ENCODE measurements at places on chromosomes 16 and 17.

DNA sequence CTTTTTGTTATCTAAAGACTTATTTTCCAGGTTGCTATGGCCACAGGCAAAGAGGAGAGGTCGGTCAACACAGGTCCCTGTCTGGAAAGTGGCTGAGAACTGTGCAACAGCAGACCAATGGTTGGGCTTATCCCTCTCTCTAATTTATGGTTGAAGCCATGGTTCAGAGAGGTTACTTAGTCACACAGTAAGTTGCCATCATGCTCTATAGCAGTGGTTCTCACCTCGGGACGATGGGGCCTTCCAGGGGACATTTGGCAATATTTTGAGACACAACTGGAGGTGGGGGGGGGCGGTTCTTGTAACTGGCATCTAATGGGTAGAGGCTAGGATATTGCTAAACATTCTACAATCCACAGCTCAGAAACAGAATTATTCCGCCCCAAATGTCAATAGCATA lies 842 bp upstream of the LDAF1 start:
- no peak for DNase-seq

DNA sequence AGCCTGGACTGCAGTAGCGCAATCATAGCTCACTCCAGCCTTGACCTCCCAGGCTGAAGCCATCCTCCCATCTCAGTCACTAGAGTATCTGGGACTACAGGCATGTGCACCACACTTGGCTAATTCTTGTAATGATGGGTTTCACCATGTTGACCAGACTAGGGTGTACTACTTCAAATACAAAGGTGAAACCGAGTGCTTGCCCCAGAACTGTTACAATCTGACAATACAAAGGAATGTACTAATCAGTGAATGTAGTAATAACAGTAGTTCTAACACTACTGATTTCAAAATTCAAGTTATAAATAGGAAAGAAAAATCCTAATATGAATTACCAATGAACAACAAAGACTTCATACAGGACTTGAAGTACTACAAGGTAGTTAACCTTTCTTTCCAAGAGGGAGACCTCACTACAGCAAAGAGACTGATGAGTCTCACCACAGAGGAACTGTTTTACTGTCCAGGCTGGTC lies 24.4 kb downstream of the CRK start:
- no peak for DNase-seq

- DNase-seq = no peak
Observed at GRCh38 chr17:19939993-19940721, 37.5 kb downstream of the AKAP10 start.

- no peak for DNase-seq
Observed at GRCh38 chr17:13154930-13155329, 137.1 kb upstream of the ELAC2 start.

DNA sequence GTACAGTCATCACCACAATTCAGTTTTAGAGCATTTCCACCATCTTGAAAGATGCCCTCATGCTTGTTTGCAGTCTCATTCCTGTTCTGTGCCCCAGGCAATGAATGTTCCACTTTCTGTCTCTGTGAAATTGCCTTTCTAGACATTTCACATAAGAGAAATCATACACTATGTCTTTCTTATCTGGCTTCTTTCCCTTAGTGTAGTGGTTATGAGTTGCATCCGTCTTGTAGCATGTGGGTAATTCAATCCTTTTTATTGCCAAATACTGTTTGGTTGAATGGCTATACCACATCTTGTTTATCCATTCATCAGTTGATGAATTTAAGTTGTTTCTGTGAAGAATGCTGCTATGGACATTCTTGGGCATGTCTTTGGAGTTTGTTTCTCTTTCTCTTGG lies 132.5 kb upstream of the PLCG2 start:
- no peak for DNase-seq

- DNase-seq = no peak
Observed at GRCh38 chr17:17474341-17474740, 2.5 kb upstream of the MED9 start.

GRCh38 chr17:55742272-55743102 lies 8.4 kb upstream of the PCTP start:
- DNase-seq = no peak

DNA sequence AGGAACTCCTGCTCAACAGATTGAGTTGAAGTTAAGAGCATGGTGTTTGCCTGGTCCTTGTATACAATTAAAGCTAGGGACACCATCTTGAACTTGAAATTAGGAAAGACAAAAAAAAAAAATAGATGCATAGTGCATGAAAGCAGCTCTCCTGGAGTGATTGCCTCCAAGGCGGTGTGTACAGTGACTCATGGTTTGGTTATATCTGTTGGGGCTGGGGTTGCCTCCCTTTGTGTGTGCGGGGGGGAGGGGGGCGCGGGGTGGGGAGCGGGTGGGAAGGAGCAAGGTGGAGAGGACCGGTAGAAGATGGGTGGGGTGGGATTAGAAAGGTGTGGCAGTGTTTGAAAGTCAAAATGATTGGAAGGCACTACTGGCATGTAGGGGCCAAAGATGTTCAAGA lies 3.4 kb downstream of the TMED6 start:
- no peak for DNase-seq

DNA sequence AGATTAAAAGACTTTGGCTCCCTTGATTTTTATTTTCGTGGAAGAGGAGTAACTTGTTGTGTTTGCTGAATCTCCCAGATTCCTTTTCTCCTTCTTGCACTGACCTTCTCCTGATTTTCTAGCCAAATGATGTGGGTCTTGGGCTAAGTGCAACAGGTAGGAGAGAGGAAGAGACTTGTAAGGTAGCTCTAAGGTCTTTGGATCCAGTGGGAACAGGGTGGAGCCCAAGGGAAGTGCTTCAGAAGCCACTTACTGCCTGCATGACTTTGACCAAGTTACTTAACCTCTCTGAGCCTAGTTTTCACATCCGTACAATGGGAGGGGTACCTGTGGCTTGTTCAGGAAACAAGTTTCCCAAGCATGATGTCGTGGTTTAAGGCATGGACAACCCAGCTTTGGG lies 111.3 kb upstream of the IRX3 start:
- DNase-seq = no peak

GRCh38 chr17:3527468-3527867 lies 30.1 kb downstream of the TRPV3 start:
- DNase-seq = no peak

DNA sequence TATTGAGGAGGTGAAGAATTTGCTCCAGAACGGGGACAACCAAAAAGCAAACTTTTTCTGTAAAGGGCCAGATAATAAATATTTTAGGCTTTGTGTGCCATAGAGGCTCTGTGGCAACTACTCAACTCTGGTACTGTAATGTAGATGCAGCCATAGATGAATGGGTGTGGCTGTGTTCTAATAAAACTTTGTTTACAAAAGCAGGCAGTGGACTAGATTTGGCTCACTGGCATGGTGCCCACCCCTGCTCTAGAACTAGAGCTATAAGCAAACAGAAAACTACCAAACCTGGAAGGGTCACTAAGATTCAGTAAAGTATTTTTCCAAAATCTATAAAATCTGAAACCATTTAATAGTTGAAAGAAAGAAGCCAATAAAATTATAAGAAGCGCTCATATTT lies 24.6 kb upstream of the SMURF2 start:
- DNase-seq = no peak

GRCh38 chr16:11677451-11677951 lies 9.2 kb downstream of the SNN start:
- no peak for DNase-seq

GRCh38 chr17:27553019-27553511 lies 77.9 kb upstream of the LGALS9 start:
- DNase-seq = no peak

- DNase-seq = peak; percentile 54
Observed at GRCh38 chr17:50511058-50511457, 2.8 kb downstream of the MYCBPAP start.

DNA sequence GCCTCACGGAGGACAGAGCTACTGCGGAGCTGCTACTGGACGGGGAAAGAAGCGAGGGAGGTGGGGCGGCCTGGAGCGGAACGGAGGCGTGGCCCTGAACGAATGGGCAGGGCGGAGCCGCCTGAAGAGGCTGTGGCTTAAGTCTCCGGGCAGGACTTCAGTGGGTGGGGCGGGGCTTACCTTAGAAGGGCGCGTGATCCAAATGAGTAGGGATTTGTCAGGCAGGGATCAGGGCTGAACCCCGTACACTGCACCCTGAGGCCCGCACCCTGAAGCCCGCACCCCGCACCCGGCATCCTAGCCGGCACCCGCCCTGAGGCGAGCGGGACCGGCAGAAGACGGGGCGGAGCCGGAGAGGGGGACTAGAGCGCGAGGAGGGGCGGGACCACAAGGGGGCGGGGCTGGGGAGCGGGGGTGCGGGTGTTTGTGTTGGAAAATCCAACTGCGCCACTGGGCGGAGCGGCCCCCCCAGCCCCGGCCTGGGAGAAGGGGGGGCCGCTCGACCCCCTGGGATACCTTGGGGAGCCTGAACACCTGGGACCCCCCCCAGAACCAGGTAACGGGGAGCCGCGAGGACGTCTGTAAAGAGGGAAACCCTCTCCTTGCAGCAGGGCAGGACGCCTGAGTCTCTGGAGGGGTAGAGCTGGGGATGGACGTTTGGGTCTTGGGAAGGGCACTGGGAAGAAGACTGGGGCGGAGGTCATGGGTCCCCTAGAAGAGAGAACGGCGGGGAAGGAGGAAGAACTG lies at the start of gene KDM6B:
Gene KDM6B, plus strand, starts transcription at position 423 of the 747 bp plus-strand sequence. CDS start 11,338 bp downstream, outside the sequence.
- DNase-seq = peak; percentile 88

- no peak for DNase-seq
Observed at GRCh38 chr17:70862295-70862694, 693.0 kb downstream of the KCNJ2 start.

GRCh38 chr17:17072546-17072945 lies 30.3 kb downstream of the MPRIP start:
- no peak for DNase-seq

- no peak for DNase-seq
Observed at GRCh38 chr17:57999496-58000017, 7.5 kb downstream of the SRSF1 start.

- DNase-seq = no peak
Observed at GRCh38 chr16:75402821-75403475, 30.4 kb downstream of the CFDP1 start.

DNA sequence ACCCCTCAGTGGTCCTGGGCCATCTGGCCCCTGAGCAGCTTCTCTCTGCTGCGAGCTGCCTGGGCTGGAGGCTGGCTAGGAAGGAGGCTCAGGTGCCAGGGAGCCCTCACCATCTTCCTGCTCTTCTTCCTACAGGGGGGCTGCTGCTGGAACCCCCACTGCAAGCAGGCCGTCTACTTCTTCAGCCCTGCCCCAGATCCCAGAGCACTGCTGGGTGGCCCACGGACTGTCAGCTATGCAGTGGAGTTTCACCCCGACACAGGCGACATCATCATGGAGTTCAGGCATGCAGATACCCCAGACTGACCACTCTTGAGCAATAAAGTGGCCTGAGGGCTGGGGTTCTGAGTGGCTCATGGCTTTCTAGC lies 46.1 kb downstream of the PRMT7 start:
- DNase-seq = no peak

DNA sequence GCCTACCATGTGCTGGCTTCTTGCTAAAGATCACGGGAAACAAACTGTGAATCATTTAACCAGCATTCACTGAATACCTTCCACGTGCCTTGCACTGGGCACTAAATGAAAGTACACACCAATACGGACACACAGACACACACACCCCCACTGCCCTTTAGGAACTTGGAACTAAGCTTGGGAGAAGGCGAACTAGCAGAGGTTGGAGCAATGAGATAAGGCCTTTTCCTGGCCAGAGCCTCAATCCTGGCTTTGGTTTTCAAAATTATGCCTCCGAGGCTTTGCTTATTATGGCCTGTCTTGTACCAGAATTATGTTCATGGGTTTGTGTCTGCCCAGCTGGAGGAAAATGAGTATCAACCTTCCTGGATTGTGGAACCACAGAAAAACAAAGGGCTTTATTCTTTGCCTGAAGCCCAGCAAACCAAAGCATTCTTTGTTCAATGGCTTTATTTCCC lies 32.3 kb downstream of the CPPED1 start:
- no peak for DNase-seq

DNA sequence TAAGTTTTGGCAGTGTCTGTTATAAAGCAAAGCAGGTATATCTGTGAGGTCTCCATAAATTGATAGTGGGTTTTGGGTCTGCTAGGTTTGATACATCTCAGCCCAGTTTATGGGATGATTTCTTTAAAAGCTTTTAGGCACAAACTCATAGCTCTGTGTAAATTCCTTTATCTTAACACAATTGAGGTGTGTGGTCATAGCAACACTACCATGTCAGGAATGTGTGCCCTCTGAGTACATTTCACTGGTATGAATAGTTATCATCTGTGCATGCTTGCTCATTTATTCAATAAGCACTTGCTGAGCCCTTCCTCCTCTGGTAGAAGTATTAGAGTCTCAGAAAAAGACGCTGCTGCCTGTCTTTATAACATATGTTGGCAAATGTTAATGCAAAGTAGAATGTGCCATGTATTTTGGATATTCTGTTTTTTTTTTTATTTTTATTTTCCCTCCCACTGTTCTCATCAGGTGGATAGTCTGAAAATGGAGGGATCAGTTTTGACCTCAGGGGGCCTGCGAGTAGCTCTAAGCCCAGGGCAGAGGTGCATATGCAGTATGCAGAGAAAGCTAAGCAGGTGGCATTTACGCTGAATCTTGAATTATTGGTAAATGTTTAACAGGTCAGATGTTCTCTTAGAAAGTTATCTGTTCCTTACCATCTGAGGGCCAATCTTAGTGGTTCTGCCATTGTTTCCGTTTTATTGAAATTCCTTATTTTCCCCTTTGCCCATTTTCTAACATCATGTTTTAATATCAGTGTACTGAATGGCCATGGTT lies 90.7 kb downstream of the WNT3 start:
- DNase-seq = no peak

All from activated CD4-positive, CD25-positive, alpha-beta regulatory T cell treated with anti-CD3 and anti-CD28 coated beads, Interleukin-2, amount 50 U/mL, for 72 hours (primary cell).